ENCODE measurements at places on chromosomes 2 and 18.

- DNase-seq, result no peak
Measured at GRCh38 chr2:69138793-69139459, 125.9 kb downstream of the ANTXR1 start.

- peak; percentile 37 for DNase-seq
Measured at GRCh38 chr2:230828272-230828961, 36.3 kb upstream of the ITM2C start.

GRCh38 chr2:133200684-133201421 lies 367.4 kb downstream of the NCKAP5 start:
- no peak for DNase-seq

GRCh38 chr18:75159646-75160356 lies 49.1 kb downstream of the PTGR3 start:
- no peak for DNase-seq

DNA sequence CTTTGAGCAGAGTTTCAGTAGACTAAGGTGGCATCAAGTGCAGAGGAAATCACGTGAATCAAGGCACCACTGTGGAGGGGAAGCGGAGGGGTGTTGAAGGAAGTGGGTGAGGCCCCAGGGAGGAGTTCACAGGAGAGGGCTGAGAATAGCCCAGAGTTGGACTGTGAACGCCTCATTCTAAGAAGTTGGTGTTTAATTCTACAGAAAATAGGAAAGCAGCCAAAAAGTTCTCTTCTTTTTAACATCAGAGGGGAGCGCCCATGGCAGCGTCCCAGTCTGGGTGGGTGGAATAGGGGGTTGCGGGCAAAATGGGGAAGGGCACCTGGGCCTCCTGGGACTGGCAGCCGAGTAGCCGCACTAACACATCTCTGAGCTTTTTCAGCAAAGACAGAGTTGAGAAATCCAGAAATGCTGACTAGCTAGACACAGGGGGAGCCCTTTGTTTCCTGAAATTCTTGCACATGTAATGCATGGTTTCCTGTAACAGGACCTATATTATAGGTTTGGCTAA lies 97.0 kb downstream of the NEB start:
- peak; percentile 55 for DNase-seq

- no peak for DNase-seq
Measured at GRCh38 chr2:157784169-157784822, 91.8 kb downstream of the ACVR1 start.

DNA sequence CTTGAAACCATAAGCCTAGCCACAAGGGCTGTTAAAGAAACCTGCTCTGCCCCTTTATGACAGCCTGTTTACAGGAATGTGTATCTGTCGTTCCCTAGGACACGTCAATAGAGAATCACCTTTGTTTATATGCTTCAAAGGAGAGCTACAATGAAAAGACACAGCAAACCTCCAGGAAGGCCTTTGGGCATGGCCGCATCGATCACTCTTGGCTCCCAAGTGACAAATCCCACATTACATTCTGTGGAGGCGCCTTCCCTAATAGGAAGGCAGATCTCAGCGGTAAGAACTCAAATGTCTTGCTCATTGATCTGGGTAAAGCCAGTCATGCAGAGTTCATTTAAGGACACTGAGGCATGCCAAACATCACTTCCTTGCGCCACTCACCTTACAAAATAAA lies 26.5 kb downstream of the KIAA2012 start:
- DNase-seq, result no peak

- no peak for DNase-seq
Measured at GRCh38 chr2:199440118-199440517, 17.6 kb downstream of the SATB2 start.

- DNase-seq, result no peak
Measured at GRCh38 chr18:11008505-11008904, 140.9 kb downstream of the PIEZO2 start.

GRCh38 chr2:201260302-201260800 lies at the start of gene CASP8:
CASP8 (plus strand) TSS chr2:201260536; CDS start chr2:201266487, 5,951 bp downstream.
- peak; percentile 75 for DNase-seq

DNA sequence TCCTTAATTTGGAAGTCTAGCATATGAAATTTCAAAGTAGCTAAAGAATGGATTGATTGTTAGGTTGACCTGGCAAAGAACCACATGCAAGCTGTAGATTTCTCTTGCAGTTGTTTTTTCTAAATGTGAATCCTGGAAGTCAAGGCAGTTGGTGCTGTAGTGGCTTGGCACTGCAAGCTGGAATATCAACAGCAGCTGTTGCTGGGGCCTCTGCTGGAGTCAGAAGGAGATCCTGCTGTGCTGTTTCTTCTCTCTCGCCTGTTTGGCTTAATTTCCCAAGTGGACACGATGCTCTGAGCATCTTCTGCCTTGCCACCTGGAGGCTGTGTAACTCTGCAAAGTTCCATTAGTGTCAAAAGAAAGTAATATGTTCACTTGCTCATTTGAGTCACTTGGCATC lies 12.6 kb downstream of the PIK3C3 start:
- DNase-seq, result no peak
